ENCODE measurements at places on chromosomes 5 and 9.

GRCh38 chr9:7174884-7175283 is 417.1 kb downstream of the KDM4C start:
- no peak for DNase-seq

DNA sequence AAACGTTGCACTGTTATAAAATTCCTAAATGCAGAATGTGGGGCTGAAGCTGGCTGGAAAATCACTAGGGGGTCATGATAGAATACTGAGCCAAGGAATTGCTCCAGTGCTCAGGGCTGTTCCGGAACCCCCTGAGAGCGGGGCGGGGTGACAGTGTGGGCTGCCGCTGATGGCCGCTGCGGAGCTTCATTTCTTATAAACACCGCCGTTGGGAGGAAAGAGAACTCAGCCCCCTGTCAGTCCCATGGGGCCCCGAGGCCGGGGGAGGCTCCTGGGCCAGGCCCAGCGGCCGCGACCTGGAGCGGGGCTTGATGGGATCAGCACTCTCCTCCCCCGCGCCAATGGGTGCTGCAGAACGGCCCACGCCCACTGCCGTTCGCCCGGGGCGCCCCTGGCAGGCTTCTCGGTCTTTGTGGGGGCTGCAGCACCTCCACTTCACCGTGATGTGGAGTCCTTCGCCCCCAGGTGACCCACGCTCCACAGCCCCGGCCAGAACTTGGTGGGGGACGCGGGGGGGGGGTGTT is 5.2 kb upstream of the IRF1 start:
- peak; percentile 81 for DNase-seq

GRCh38 chr9:91900055-91900796 is 49.8 kb downstream of the ROR2 start:
- DNase-seq, result no peak

DNA sequence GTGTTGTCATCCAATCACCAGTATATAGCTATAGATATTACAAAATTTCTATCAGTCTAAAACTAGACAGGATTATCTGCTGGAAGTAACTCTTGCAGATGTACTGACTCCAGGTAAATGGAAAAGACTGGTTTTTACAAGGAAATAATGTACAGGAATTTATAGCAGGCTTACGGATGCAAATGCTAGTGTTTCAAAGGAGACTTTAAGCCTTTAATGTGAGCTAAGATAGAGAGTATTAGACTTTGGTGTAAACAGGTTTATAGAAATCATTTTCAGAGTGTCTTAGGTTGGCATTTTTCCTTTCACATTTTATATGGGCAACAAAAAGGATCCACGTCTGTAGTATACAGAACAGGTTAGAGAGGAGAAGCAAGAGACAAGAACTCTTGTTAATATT is 16.1 kb downstream of the ZNF608 start:
- DNase-seq, result no peak

DNA sequence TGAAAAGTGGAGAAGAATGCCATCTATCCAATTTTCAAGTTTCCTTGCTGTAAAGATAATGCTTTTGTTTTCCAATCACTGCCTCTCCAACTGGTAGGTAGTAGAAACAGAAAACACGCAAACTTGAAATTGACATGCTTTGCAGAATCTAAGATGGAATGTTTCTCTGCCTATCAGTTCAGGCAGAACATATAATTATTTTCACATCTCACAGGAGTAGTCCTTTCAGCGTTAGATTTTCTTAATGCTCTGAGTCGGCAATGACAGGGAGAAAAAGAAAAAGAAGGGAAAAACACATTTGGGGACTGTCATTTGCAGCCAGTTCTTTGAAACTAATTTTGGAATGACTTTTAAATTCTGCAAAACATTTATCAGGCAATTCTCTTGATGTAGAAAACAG is 818.7 kb upstream of the PTPRD start:
- no peak for DNase-seq

DNA sequence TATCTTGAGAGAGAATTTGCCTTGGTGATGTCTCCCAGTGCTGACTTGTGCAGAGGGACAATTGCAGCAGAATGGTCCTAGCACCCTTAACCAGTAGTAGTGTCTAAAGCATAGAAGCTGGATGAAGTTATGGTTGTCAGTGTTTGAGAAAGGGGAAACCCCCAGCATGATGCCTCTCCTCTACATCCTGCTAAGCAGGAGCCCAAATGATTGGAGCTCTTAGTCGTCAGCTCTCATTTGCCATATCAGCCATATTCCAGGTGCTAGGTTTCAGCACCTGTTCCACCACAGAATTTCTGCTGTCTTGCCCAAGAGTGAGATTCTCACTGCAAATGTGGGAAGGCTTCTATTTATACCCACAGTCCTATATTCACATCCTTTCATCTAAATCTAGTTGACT is 43.7 kb upstream of the RFX3 start:
- no peak for DNase-seq

GRCh38 chr9:3916984-3917383 is 382.9 kb downstream of the GLIS3 start:
- DNase-seq, result no peak

Measured in CD4-positive, alpha-beta T cell treated with Interleukin-15 for 1 hour (primary cell).